ENCODE measurements at places on chromosomes 13 and 19.
A peak's percentile ranks its signal among the peaks of the same experiment; 100 is the strongest.

GRCh38 chr13:95204231-95204765 lies 97.0 kb downstream of the ABCC4 start:
- no peak for DNase-seq

DNA sequence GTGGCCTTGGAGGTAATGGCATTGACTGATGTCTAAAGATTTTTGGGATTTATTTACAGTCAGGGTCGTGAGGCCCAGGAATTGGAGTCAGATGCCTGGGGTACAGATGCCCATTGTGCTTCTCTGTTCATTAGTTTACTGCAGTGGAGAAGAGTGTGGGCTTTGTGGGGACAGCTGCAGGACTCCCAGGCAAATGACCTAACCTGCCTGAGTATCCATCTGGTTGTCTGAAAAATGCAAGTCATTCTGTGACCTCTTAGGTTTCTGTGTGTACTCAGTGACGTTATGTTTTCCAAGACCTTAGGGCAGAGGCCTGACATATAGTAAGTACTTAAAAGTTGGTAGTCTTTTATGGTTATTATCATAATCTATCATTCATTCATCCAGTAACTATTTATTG lies 60.5 kb downstream of the SPATA13 start:
- DNase-seq = no peak

DNA sequence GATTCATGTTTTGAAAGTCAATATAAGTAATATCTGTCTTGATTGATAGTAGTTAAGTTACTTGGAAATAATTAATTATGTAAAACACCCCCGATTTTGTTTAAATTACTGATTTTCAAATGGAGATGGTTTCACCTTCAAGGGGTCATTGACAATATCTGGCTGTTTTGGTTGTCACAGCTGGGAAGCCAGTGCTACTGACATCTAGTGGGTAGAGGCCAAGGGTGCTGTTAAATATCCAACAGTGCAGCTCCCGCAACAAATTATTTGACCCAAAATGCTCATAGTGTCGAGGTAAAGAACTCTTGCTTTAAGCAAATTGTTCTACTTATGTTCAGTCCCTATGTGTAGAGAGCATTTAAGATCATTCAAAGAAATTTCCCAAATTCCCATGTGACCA lies 50.6 kb upstream of the PCDH20 start:
- no peak for DNase-seq

GRCh38 chr13:93552596-93552995 lies 326.0 kb downstream of the GPC6 start:
- no peak for DNase-seq

DNA sequence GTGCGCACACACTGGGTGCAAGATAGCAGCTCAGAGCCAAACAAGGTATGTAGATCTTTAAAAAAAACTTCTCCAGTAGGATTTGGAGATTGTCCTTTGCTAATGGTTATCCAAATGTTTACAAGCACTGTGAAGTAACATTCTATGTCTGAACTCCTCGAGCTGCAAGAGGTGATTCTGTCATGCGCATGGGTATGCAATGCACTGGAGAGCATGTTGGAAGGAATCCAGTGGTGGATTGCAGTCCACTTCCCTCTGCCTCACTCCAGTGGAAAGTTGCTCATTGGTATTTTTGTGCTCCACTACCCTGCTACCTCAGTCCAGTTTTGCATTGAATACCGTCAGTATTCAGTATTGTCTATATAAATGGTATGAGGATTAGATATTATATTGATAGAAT lies 132.1 kb downstream of the ATP8A2 start:
- DNase-seq = no peak

DNA sequence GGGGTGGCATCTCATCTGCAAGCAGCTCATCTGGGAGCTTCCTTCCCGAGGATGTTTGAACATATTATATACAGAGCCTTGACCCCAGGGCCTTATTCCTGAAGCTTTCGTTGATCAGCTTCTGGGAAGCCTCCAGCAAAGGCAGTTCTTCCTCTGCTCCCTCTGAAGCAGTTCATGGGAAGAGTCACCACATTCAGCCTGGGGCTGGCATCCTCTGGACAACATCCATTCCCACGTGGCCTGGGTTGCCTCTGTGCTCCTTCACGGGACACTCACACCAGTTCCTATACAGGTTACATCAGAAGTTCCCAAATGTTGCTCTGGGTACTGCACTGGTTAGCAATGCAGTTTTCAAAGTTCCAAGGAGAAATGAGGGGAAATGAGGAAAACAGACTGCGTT lies 29.6 kb downstream of the COL4A2 start:
- DNase-seq = no peak

DNA sequence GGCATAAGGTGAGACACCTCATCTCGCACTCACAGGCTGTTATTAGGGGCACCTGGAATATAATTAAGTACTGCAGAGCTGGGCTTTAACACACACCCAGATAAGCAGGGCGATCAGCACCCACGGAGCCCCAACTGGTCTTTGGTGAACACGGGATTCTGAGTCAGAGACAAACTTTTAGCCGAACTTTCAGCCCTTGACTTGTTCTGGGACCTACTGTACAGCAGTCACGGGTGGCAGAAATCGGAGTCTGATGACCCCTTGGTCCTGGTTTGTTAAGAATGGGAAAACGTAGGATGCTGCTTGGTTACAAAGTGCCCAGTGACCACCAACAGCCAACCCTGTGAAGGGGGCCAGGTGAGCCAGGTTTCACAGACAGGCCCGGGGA lies 9.0 kb downstream of the SH3GL1 start:
- no peak for DNase-seq

DNA sequence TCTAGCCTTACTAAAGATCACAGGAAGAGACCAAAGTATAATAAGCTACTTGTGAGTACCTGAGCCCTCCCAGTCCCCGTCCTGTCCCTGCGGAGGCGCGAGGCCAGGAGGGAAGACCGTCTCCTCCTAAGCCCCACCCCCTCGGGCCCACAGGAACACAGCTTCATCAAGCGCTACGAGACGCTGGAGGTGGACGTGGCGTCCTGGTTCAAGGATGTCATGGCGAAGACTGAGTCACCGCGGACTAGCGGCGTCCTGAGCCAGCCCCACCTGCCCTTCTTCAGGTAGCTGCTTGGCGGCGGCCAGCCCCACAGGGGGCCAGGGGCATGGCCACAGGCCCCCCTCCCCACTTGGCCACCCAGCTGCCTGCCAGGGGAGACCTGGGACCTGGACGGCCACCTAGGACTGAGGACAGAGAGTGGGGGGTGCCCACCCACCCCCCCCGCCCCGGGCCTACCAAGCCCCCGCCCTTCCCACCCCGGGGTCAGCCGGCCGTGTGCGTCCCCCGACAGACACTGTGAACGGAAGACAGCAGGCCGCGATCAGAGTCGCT lies 2.4 kb upstream of the TGFBR3L start:
- no peak for DNase-seq

GRCh38 chr19:42422092-42422900 lies 4.9 kb downstream of the LIPE start:
- DNase-seq = no peak

GRCh38 chr19:4208385-4209094 lies 20.8 kb upstream of the EBI3 start:
- DNase-seq = no peak

- no peak for DNase-seq
These were observed 1.2 kb downstream of the IZUMO4 start for GRCh38 chr19:2097886-2098327.

DNA sequence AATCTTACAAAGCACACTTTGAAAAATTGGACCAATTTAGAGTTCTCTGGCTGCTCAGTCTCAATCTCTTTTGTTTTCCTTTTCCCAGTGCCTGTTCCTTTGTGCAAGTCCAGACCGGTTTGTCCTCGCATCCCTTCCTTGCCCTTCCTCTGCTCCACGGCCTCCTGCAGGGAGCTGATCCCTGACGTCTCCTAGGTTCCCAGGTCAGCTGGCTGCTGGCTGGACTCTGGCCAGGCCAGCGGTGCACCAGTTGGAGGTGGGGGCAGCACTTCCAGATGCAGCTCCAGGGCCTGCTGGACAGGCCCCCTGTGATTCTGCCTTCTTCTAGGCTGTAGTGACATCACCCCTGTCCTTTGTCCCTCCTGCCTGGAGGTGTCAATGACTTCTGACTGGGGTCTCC lies 44.0 kb upstream of the KPNA3 start:
- DNase-seq = no peak

DNA sequence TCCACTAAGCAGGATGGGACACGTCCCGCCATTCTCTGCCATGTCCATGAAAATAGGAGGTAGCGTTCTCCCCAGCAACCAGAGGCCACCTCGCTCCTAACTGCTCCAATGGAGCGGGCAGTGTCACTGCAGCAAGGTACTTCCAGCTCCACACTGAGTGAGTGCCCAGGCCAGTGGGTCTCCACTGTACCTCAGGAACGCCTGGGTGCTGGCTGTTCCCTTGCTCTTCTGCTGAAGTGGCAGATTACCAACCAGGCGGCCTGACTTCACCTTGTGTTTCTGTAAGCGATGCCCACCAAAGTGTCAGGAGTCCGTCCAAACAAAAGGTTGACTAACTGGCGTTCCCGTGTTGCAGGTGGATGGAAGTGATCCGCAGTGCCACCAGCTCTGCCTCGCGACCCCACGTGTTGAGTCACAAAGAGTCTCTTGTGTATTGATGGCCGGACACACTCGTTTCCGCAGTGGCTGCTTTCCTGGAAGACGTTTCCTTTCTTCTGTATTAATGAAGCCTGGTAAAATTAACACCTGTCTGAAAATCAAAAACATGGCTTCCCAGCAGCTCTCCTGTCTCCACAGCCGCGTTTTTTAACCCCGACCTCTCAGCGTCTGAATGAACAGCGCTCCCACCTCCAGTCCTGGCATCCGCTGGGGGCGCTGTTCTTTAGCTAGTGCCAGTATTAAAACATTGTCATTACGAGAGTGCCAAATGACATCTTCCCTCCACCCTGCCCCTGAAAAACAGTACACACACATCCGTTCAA lies 128.8 kb downstream of the STK24 start:
- DNase-seq = no peak

DNA sequence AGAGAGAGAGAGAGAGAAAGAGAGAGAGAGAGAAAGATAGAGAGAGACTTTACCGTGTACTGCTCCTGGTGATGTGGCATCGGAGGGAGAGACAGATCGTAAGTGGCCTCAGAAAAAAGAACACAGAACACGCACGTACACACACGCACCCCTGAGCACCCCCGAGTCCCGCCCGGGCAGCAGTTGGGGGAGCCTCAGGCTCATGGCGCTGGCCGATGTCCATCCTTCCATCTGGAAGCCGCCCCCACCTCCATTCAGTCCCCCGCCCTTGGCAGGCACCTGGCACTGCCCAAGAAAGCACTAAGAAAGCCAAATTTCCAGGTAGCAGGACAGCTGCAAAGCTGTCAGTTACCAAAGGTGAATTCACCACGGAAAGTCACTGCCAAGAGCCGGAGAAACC lies 116.9 kb downstream of the IER2 start:
- no peak for DNase-seq

- DNase-seq = peak; percentile 50
These were observed 550 bp downstream of the CERS4 start for GRCh38 chr19:8209462-8210378.

GRCh38 chr19:46033401-46033800 lies 7.4 kb downstream of the IGFL4 start:
- DNase-seq = no peak

DNA sequence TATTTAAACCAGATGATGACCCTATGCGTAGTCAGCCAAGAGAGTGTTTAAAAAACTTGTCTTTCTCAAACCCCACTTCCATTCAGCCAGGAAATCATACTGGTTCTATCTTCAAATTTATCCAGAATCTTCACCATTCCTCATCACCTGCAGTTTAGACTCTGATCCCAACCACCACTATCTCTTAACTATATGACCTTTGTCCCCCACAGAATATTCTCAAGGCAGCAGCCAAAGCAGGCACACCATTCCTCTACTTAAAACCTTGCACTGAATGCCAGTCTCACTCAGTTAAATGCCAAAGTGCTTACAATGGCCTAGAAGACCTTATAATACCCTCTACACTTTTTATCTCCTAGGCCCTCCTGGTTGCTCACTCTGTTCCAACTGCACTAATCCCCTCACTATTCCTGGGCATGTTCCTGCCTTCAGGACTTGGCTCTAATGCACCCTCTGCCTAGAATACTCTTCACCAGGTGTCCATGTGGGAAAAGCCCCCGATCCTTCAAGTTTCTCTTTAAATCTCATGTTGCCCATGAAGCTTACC lies 10.1 kb downstream of the SUCLA2 start:
- no peak for DNase-seq

GRCh38 chr13:43916828-43917227 lies 37.1 kb downstream of the LACC1 start:
- no peak for DNase-seq

GRCh38 chr19:32819419-32820400 lies 49.9 kb downstream of the SLC7A9 start:
- DNase-seq = no peak

GRCh38 chr13:65868884-65869283 lies 1361.3 kb downstream of the PCDH9 start:
- DNase-seq = no peak

GRCh38 chr13:40490086-40490758 lies 176.2 kb downstream of the FOXO1 start:
- DNase-seq = no peak

- DNase-seq = no peak
These were observed 634 bp upstream of the DIAPH3 start for GRCh38 chr13:60164234-60164889.

DNA sequence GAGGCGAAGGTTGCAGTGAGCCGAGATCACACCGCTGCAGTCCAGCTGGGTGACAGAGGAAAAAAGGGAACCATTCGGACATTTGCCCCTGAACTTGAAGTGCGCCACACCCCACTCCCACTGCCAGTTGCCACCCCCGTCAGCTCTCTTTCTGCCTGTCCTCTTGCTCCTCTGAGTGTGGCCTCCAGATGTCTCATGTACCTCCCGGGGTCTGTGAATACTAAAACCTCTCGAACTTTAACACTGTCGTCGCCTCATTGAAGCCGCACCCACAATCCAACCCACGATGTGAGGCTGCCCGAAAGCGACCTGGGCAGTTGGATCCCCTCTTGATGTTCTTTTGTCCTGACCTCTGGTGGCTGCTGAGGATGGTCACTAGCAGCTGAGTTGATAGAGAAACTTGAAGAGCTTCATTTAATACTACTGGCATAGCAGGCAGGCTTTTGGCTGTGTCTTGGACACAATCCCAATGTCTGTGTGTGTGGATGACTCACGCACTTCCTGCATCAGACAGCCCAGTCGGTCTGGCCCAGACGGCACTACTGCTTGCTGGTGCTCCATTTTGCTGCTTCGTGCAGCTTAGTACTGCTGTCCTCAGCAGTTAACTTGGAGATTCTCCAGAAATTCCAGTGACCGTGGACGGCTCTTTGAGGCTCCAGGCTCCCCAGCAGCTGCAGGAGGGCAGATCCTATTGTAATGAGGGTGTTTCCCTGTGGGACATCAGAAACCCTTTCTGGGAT lies 4.2 kb downstream of the FPR3 start:
- DNase-seq = no peak
